ENCODE measurements at places on chromosomes 11 and 22. TPM values are rescaled to one million over a fixed set of nuclear protein-coding genes. Genes with fewer than 3 reads are reported as not detected.

MRTFA gene
- 59.9 TPM for total RNA-seq

TIMP3 gene
- total RNA-seq, result 818 TPM

RAB39A gene
- 2.8 TPM for total RNA-seq

OR52H1 gene
- 0.57 TPM for total RNA-seq

CCDC15 gene
- total RNA-seq, result 1.5 TPM

OR8U1 gene
- total RNA-seq, result not detected

TUBA8 gene
- total RNA-seq, result 1.1 TPM

CARD10 gene
- 42.3 TPM for total RNA-seq

VSIG2 gene
- 3.9 TPM for total RNA-seq

RAG2 gene
- total RNA-seq, result not detected

MYO7A gene
- 10.7 TPM for total RNA-seq

OLFML1 gene
- total RNA-seq, result 7.6 TPM

RASD2 gene
- total RNA-seq, result 3.4 TPM

ZNF408 gene
- 9.7 TPM for total RNA-seq

MED15 gene
- 102 TPM for total RNA-seq

DNAJB7 gene
- not detected for total RNA-seq

KRTAP5-1 gene
- not detected for total RNA-seq

PHOX2A gene
- total RNA-seq, result not detected

FADD gene
- 31.5 TPM for total RNA-seq

OR6T1 gene
- not detected for total RNA-seq

OR52E8 gene
- total RNA-seq, result 0.25 TPM

TNNT3 gene
- 0.60 TPM for total RNA-seq

SELENOH gene
- total RNA-seq, result 115 TPM

All from kidney (tissue), 22 donors.